ENCODE measurements at places on chromosomes 11 and 22.

GRCh38 chr11:1283091-1283511 lies 26.3 kb downstream of the TOLLIP start:
- no peaks in the 10 kb centered on the region for H3K27me3 ChIP-seq
- H3K36me3 ChIP-seq, result no peaks in the 10 kb centered on the region
- no peak overlapping the region for H3K4me3 ChIP-seq
- no peak for DNase-seq
- H3K27ac ChIP-seq, result no peak overlapping the region
- H3K4me1 ChIP-seq, result no peaks in the 10 kb centered on the region

DNA sequence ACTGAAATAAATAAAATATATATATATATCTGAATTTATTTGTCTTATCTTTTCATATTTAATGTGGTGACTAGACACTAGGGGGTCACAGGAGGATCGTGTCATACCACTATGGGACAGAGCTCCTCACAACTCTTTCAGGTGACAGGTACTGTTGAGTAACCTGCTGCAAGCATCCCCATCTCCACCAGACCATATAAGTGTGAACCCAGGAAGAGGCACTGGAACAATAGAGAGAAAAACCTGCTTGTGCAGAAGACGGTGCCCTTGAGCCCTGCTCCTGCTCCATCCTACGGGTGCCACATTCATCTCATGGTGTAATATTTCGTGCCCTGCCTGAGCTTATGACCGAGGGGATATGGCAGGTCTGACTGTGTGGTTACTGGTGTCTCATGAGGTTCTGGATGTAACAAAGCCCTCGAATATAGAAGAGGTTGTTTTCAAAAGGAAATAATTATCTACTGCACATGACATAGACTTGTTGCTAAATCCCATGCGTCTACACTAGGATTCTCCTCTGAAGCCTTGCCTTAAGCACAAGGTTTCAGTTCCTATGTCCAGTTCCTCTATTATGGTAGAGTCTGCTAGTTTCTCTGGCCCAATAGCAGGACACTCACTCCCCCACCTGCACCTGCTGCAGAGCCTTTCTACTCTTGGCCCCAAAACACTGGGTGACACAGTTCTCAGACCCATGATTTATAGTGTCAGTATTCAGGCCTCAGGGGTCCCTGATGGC lies 70.4 kb downstream of the GGTLC2 start:
- no peak overlapping the region for H3K4me3 ChIP-seq
- no peaks in the 10 kb centered on the region for H3K27me3 ChIP-seq
- no peak overlapping the region for H3K27ac ChIP-seq
- DNase-seq, result no peak

- H3K27me3 ChIP-seq, result no peaks in the 10 kb centered on the region
- H3K36me3 ChIP-seq, result no peaks in the 10 kb centered on the region
- no peaks in the 10 kb centered on the region for H3K4me1 ChIP-seq
- H3K27ac ChIP-seq, result no peak overlapping the region
- H3K4me3 ChIP-seq, result no peak overlapping the region
- DNase-seq, result no peak
Observed at GRCh38 chr11:44290208-44290607, 19.7 kb downstream of the ALX4 start.

- H3K4me3 ChIP-seq, result no peak overlapping the region
- no peaks in the 10 kb centered on the region for H3K27me3 ChIP-seq
- DNase-seq, result no peak
- no peaks in the 10 kb centered on the region for H3K36me3 ChIP-seq
- H3K4me1 ChIP-seq, result no peaks in the 10 kb centered on the region
Observed at GRCh38 chr11:83979593-83979992, 693.4 kb upstream of the CCDC90B start.

DNA sequence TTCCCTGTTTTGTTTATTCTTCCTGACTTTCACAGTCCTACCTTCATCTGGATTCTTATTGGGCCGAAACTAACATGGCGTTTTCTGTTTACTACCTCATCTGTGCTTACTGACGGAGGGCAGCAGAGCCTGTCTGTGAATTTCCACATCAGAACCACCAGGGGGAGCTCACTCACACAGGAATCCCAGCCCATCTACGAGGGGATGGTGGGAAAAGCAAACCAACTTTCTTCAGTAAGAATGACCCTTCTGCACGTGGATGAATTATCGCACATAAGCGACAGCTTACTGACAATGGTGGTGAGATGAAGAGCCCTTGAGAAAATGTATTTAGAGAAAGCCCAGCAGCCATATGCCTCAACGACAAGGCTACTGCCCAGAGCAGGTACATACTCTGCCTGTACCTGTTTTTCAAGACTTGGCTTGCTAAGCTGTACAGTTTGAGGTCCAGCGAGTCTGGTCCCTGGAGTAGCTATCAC lies 42.5 kb downstream of the LARGE2 start:
- DNase-seq, result peak; percentile 86
- H3K36me3 ChIP-seq, result peaks cover 40% of the 10 kb centered on the region
- peaks cover 3% of the 10 kb centered on the region for H3K4me1 ChIP-seq
- H3K27ac ChIP-seq, result no peak overlapping the region
- no peak overlapping the region for H3K4me3 ChIP-seq

DNA sequence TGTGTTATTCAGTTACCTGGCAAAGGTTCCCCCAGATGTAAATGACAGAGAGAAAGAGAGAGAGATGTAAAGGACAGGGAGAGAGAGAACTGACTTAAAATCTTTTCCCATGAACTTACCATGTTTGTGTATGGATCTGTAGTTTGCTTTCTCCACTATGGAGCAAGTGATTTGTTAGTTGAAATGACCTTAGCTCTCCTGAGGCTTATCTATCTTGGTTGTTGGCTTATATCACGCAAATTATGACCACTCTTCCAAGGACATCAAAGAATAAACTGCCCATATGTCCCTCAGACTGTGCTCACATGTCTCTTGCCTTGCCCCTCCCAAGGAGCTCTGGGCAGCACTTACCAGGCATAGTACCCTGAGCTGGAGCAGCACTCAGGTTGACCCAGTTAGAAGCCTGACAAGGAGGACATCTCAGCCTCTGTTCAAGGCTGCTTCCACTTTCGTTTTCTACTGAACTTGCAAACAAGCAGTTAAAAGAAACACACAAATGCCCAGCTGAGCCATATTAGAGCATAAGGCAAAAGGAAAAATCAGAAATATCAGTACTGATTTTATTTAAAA lies 95.3 kb upstream of the RCN1 start:
- no peaks in the 10 kb centered on the region for H3K4me1 ChIP-seq
- no peaks in the 10 kb centered on the region for H3K27me3 ChIP-seq
- no peaks in the 10 kb centered on the region for H3K36me3 ChIP-seq
- H3K4me3 ChIP-seq, result no peak overlapping the region

DNA sequence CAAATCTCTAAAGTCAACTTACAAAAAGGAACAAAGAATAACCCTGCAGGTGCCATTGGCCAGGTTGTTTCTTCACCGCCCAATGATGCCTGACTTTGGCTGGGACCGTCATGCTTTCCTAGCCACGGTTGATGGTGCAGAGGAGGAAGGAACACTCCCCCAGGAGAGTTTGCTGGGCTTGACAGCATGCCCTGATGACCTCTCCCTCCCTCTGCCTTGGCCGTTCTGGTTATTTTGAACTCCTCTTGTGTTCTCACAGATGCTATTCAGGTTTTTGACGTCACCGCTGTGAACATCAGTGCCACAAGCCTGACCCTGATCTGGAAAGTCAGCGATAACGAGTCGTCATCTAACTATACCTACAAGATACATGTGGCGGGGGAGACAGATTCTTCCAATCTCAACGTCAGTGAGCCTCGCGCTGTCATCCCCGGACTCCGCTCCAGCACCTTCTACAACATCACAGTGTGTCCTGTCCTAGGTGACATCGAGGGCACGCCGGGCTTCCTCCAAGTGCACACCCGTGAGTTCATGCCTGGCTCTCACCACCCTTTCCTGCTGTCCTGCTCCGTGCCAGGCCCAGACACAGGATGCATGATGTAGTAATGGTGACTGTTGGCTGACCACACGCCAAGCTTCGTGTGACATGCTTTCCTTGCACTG lies 89.0 kb upstream of the OR4B1 start:
- peaks cover 7% of the 10 kb centered on the region for H3K4me1 ChIP-seq
- no peak for DNase-seq
- H3K4me3 ChIP-seq, result no peak overlapping the region

DNA sequence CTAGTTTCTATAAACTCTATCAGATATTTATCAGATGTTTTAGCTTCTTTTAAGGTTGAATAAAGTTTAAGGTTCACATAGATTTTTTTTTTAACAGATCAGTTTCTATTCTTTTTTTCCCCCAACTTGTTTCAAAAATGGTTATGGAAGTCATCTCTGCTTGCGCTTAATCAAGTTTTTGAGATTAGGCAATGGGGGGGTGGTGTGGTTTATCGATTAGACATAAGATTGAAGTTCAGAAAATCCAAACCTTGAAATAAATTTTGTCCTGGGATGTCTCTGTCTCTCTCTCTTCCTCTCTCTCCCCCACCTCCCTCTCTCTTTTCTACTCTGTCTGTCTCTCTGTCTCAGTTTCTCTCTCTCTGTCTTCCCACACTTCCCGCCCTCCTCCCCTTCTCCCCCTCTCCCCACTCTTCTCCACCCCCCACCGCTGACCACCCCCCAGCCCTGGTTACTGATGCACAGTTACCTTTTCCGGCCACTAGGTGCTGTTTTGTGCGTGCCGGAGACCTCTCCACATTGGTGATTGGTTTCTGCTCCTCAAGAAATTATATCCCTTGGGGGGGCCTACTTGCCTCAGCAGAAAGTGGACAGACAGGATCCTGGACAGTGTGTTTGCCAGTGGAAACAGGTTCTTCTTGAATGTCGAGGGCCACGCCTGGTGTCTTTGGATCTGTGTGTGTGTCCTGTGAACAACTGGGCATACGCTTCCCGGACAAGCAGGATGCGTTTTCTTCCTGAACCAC lies 29.7 kb upstream of the ANO1 start:
- H3K36me3 ChIP-seq, result no peaks in the 10 kb centered on the region
- H3K27me3 ChIP-seq, result no peaks in the 10 kb centered on the region
- H3K4me3 ChIP-seq, result no peak overlapping the region

- no peak overlapping the region for H3K27ac ChIP-seq
- no peak for DNase-seq
- H3K4me1 ChIP-seq, result no peaks in the 10 kb centered on the region
Observed at GRCh38 chr11:27860811-27861210, 160.6 kb upstream of the BDNF start.

DNA sequence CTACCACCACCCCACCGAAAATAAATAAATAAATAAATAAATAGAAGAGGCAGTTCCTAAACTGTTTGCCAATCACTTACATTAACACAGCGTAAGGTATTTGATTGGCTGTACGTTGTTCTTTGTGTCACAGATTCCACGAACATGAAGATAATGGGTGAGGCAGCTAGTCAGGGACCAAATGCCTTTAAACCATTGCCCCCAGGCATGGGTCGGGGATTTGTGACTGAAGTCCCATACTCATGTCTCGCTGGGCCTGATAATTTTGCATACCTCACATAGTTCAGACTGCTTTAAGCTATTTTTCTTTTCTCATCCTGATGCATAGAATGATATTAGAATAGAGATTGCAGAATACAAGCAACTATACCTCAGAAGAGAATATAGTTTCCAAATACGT lies 3.6 kb upstream of the CBL start:
- no peak overlapping the region for H3K4me3 ChIP-seq
- H3K27me3 ChIP-seq, result no peaks in the 10 kb centered on the region
- H3K36me3 ChIP-seq, result no peaks in the 10 kb centered on the region
- peaks cover 17% of the 10 kb centered on the region for H3K4me1 ChIP-seq
- DNase-seq, result no peak

DNA sequence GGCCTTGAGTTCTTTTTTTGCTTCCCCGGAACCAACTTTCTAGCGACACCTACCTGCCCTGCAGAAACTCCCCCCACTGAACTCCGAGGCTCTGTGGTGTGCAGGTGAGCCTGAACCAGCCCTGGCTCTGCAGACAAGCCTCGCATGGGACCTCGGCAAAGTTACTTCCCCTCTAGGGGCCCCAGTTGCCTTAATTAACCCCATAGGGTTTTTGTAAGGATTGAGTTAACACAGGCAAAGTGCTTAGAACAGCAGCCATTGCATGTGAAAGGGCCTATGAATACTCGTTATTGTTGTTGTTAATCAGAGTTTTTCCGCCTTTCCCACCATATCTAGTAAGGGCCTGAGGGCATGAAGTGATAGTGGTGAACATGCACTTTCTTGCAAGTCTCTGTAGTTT lies 12.6 kb upstream of the SYT13 start:
- H3K27me3 ChIP-seq, result no peaks in the 10 kb centered on the region
- no peak overlapping the region for H3K27ac ChIP-seq
- no peaks in the 10 kb centered on the region for H3K4me1 ChIP-seq
- H3K36me3 ChIP-seq, result no peaks in the 10 kb centered on the region
- H3K4me3 ChIP-seq, result no peak overlapping the region

GRCh38 chr11:3123761-3124733 lies 41.1 kb downstream of the OSBPL5 start:
- H3K27me3 ChIP-seq, result no peaks in the 10 kb centered on the region
- H3K36me3 ChIP-seq, result peaks cover 7% of the 10 kb centered on the region

DNA sequence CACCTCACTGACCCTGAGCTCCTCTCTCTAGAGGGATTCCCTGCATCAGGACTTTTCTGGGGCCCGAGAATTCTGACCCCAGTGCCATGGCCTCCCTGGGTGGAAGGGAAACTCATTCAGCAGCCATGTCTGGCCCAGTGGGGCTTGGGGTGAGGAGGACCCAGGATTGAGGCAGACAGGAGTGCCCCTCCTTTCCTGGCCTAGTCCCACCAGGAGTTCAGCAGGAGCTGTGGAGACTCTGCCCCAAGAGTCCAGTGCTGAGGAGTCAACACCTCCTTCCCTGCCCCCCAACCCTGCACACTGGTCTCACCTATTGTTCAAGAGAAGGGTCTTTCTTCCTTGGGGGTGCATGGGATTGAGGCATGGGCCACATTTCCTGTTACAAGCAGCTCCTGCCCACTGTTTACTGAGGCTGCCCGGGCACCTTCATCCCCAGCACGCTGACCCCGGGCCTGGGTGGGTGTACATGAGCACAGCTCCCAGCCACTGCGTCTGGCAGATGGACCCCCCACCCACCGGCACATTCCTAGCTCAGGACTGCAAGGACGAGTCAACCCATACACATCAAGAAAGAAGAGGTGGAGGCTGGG lies 33.9 kb downstream of the ALX4 start:
- no peak for DNase-seq
- H3K27ac ChIP-seq, result no peak overlapping the region
- H3K27me3 ChIP-seq, result no peaks in the 10 kb centered on the region
- H3K36me3 ChIP-seq, result no peaks in the 10 kb centered on the region
- no peak overlapping the region for H3K4me3 ChIP-seq

- H3K27ac ChIP-seq, result no peak overlapping the region
- H3K36me3 ChIP-seq, result no peaks in the 10 kb centered on the region
- H3K4me1 ChIP-seq, result no peaks in the 10 kb centered on the region
- no peak overlapping the region for H3K4me3 ChIP-seq
- no peaks in the 10 kb centered on the region for H3K27me3 ChIP-seq
Observed at GRCh38 chr11:119478711-119479285, 55.8 kb upstream of the THY1 start.

- no peak overlapping the region for H3K4me3 ChIP-seq
- no peak overlapping the region for H3K27ac ChIP-seq
- no peak for DNase-seq
- no peaks in the 10 kb centered on the region for H3K27me3 ChIP-seq
Observed at GRCh38 chr11:27504205-27504604, 2.4 kb downstream of the LIN7C start.
